Umbilical cord (tissue), 2 donors: ENCODE measurements at places on chromosomes 7 and 10. TPM values are rescaled to one million over a fixed set of nuclear protein-coding genes. Genes with fewer than 3 reads are reported as not detected.
A peak's percentile ranks its signal among the peaks of the same experiment; 100 is the strongest.

AKR1C1 gene
- 11.8 TPM for total RNA-seq

HSPA12A gene
- total RNA-seq: 13.0 TPM

AGBL3 gene
- 16.9 TPM for total RNA-seq

DOCK1 gene
- 56.1 TPM for total RNA-seq

A1CF gene
- total RNA-seq: 2.9 TPM

ELMO1 gene
- 69.6 TPM for total RNA-seq

DNA sequence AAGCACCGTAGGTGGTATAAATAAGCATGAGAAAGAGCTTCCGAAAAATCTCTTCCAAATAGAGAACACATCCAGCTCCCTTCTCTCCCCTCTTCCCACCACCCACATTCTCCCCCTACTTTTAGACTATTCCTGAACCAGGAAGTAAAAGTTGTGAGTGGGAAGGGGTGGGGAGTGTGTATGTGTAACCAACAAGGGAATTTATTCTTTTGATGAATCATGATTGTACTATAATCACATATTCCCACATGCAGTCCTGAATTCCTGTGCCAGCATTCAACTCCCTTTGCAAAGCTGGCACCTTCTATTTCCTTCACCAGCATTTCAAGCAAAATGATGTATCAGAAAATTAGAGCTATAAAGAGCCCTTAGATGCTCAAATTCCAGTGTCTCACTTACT lies 230.6 kb upstream of the CHRM2 start:
- DNase-seq: no peak

GRCh38 chr7:119472408-119473038 lies 800.5 kb upstream of the KCND2 start:
- DNase-seq: no peak

- no peak for DNase-seq
Measured at GRCh38 chr7:104878577-104878976, 135.4 kb upstream of the KMT2E start.

DNA sequence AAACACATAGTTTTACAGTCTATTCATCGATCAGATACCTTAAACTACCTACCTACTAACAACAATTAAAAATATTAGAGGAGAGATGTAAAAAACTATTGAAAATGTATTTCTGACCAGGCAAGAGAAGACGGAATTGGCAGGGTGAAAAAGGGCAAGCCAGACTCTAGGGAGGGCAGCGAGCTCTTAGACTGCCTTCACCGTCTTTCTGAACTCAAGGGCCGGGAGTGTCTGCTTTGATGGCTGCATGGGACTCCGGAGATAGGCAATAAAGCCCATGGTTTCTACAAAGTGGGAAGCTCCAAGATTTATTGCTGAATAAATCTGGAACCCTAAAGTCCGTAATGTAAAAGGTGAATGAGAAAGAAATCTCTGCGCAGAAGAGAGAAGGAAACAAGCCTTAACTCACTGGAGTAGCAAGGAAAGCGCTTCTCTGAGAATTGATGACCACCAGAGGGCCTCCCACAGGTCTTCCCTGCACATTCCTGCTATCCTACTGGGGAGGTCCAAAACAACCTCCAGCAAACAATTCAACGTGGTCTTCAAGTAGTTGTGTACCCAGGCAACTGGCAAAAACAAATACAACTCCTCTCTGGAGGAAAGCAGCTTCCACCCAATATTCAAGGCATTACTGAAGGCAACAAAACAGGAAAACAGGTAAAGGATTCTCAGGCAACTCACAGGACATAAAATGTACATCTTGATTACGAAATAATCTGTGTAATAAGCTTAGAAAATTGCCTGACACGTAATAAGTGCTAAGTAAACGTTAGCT lies 181.3 kb downstream of the SDK1 start:
- DNase-seq: peak; percentile 51

GRCh38 chr7:77354484-77354883 lies 61.7 kb downstream of the GSAP start:
- no peak for DNase-seq

GRCh38 chr10:6255548-6256061 lies 52.9 kb downstream of the PFKFB3 start:
- DNase-seq: no peak

GRCh38 chr10:115335366-115335765 lies 242.2 kb downstream of the ATRNL1 start:
- no peak for DNase-seq

DNA sequence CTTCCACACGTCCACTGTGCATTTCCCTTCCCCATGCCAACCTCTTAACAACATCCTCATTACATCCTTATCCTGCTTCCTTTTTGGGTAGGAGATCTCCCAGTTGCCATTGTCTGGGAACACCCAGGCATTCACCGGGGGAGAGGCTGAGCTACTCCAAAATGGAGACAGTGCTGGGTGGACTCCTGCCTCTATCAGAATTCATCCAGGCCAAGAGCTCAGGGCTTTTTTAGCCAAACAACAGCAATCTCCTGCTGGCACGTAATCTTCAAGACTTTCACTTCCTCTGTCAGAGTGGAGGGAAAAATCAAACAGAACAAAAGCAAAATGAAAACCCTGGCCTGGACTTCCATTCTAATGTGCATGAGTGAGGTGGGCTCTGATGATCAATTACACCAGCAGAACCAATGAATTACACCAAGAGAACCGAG lies 245.0 kb downstream of the PRPF18 start:
- DNase-seq: peak; percentile 50

DNA sequence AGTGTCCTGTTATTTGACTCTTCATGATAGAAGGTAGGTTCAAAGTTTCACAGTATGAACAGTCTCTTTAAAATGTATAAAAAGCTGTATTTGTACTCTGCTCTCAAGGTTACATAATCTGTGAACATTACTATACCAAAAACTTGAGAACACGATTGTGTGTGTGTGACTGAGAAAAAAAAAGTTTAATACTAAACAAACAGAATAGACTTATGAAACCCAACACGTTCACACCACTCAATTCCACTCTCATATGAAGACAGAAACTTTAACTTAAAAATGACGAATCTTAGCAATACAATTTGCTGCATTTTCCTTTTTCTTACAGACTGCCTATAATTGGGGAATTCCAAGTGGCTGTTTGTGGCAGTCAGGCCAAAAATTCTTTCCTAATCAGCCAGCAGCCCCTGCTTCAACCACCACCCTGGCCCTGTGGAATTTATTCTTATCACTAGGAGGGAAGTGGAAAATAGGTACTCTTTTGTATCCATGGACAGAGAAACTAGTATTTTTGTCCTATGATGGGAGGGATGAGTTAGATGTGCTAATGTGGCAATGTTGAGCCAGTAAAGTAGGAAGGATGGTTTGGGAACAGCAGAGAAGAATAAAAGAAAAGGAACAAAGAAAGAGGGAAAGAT lies 42.8 kb downstream of the MINDY3 start:
- DNase-seq: no peak

GRCh38 chr10:15106352-15107013 lies 9.3 kb downstream of the RPP38 start:
- DNase-seq: peak; percentile 67

DNA sequence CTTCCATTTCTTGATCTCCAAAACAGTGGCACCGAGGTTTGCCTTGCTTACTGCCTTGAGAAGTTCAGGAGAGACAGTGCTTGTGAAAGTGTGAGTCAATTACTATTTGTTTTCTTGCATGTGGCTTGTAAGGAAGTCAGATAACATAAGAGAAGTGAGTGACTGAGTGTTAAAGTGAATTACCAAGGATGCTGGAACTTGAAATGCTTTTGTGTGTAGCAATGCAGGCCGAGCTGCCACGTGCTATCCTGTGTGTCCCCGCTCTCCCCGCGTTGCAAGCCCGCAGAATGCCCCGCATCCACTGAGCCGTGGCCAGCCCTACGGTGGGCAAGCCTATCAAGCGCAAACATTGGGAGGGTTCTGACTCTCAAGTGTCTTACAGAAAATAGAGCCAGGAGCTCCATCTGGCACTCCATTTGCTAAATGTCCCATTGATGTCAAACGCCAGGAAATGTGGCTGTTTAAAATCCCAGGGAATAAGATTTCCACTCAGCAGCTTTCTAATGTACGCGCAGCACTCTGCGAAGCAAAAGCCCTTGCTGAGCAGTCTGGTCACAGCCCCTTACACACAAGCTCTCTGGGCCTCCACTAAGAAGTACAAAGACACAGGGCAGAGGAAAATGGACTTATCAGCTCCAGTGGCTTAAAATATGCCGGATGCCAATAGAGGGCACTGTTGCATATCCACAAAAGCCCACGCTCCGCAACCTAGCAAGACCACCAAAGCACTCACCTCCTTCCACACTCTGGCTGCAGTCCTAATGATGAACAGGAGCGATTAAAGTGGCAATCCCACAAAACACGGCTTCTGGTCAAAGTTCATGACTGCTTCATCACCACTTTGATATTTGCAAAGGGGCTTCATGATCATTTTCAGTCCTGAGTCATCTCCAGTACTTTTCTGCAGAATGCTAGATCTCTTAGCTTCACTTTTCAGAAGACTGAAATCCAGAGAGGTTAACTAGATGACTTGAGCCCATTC lies 158.0 kb upstream of the ITGB1 start:
- peak; percentile 57 for DNase-seq

DNA sequence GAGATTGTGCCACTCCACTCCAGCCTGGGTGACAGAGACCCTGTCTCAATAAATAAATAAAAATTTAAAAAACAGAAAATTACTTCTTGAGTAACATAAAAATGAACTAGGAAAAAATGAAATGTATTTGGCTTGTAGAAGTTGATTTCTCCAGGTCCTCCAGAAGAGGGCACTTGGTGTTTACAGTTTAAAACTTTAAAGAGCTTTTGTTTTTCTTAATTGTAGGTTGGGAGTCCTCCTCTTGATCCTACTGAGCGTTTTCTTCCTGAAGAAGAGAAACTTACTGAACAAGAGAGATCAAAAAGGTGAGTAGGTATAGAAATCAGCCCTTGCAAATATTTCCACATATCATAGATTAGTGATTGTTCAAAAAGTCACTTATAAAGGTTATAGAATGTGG lies 16.2 kb downstream of the KIFBP start:
- peak; percentile 35 for DNase-seq

- no peak for DNase-seq
Measured at GRCh38 chr7:140518370-140519006, 39.2 kb upstream of the MKRN1 start.

DNA sequence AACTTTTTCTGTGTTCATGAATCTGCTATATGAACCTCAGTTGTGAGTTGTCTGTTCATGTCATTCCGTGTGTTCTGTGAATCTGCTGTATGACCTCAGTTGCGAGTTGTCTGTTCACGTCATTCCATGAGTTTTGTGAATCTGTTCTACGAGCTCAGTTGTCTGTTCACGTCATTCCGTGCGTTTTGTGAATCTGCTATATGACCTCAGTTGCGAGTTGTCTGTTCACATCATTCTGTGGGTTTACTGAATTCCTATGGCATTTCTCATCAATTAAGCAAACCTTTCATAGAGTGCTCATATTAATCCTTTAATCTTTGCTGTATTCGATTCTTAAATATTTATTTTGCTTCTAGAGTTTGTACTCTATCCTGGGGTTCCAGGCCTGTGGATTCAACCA lies 150.6 kb downstream of the DIP2C start:
- no peak for DNase-seq

- no peak for DNase-seq
Measured at GRCh38 chr10:102069071-102069470, 3.9 kb downstream of the HPS6 start.

- DNase-seq: no peak
Measured at GRCh38 chr7:138595454-138595853, 105.7 kb downstream of the SVOPL start.

DNA sequence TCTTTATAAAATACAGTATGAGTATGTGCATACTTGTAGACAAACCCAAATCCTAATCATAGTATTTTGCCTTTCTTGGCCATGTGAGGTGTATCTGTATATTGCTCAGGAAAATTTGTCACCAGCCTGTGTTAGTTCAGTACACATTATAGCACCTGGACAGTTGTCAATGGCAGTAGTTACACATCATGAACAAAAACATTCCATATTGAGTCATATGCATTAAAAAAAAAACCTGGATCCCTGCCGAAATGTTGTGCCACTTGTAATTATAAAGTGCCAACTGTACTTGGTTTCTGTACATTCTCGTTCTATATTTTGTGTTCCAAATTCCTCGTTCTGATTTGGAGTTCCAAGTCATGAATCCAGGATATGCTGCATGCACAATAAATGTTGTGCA lies 410.4 kb downstream of the INHBA start:
- DNase-seq: no peak

- no peak for DNase-seq
Measured at GRCh38 chr10:78004215-78005026, 24.9 kb downstream of the POLR3A start.
